ENCODE measurements at places on chromosomes 3 and 15. TPM values are rescaled to one million over a fixed set of nuclear protein-coding genes. Genes with fewer than 3 reads are reported as not detected.
A peak's percentile ranks its signal among the peaks of the same experiment; 100 is the strongest.

DNA sequence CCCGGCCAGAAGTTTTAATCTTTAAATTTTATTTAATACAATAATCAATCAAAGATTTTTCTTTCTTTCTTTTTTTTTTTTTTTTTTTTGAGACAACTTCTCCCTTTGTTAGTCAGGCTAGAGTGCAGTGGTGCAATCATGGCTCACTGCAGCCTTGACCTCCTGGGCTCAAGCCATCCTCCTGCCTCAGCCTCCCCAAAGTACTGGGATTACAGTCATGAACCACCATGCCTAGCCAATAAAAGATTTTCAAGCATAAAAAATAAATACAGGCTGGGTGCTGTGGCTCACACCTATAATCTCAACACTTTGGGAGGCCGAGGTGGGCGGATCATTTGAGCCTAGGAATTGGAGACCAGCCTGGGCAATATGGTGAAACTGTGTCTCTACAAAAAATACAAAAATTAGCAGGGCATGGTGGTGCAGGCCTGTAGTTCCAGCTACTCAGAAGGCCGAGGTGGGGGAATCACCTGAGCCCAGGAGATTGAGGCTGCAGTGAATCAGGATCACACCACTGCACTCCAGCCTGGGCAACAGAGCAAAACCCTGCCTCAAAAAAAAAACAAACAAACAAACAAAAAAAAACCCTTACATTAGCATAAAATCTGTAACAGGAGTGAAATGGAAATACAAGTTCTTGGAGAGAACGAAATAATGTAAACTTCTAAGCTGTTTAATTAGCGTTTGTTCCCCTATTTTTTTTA is 29.1 kb upstream of the SRP14 start:
- DNase-seq: no peak

DNA sequence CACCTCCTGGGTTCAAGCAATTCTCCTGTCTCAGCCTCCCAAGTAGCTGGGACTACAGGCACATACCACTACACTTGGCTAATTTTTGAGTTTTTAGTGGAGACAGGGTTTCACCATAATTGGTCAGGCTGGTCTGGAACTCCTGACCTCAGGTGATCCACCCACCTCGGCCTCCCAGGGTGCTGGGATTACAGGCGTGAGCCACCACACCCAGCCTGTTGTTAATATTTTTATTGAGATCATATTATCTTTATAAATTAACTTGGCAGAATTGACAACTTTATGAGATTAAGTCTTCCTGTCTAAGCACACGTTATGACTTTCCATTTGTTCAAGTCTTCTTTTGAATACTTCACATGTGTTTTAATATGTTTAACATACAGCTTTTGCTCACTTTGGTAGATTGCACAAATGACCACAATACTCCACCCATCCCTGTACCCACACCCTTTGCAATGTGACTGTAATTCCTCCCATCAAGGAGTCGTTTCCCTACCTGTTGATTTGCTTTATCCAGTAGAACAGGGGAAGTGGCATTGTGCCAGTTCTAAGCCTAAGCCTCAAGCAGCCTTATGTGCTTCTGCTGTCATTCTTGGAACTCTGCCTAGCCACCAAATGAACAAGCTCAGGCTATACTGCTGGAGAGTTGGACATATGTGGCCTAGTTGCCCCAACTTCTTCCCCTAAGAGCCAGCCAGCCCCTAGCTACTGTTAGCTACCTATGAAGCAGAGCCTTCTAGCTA is 8.2 kb downstream of the XYLB start:
- DNase-seq: peak; percentile 45

DNA sequence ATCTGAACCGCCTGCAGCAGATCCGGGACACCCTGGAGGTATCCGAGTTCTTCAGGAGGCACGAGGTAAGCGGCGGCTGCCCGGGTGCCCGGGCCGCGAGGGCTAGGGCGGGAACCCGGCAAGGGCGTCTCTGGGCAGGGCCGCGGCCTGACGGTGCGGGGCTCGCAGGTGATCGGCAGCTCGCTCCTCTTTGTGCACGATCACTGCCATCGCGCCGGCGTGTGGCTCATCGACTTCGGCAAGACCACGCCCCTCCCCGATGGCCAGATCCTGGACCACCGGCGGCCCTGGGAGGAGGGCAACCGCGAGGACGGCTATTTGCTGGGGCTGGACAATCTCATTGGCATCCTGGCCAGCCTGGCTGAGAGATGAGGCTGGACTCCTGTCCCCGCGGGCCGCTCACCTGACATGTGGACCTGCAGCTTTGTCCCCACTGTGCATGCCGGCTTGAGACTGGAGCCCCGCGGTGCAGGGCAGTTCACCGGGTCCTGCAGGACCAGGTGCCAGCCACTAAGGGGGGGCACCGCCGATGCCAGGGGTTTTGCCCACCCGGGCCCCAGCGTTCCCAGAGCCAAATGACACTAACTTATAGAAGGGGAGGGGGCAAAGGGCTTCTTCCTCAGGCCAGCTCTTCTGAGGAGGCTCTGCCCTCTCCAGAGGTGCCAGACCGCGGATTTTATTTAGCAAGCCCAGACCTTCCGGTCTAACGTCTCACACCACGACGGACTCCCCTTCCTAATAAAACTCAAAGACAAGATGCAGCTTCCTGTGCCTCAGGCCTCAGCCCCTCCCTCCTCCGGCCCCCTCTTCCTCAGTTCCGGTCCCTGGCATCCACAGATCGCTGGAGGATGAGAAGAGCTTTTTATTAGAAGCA is 9.4 kb downstream of the ITPKA start:
- peak; percentile 23 for DNase-seq

- DNase-seq: no peak
These were observed 1038.8 kb upstream of the EPHA6 start for GRCh38 chr3:95775486-95776094.

- DNase-seq: no peak
These were observed 92.2 kb upstream of the NTRK3 start for GRCh38 chr15:88348579-88349230.

GRCh38 chr15:91599261-91599660 is 254.2 kb upstream of the SLCO3A1 start:
- DNase-seq: no peak

DNA sequence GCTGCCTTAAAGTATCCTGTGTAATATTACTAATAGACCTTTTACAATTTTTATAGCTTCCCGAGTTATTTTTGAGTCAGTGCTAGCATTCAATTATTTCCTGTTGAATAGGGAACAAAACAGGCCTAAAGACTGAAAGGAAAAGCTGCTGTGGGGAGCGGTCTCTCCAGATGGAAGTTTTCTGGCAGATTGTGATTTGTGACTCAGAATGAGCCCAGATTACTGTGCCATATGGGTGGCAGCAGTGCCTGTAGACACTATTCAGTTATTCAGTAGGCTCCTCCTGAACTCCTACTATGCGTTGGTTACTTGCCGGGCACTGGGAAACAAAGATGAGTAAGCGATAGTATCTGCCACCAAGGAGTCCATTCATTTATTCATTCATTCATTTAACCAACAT is 211.8 kb downstream of the CHST2 start:
- no peak for DNase-seq

DNA sequence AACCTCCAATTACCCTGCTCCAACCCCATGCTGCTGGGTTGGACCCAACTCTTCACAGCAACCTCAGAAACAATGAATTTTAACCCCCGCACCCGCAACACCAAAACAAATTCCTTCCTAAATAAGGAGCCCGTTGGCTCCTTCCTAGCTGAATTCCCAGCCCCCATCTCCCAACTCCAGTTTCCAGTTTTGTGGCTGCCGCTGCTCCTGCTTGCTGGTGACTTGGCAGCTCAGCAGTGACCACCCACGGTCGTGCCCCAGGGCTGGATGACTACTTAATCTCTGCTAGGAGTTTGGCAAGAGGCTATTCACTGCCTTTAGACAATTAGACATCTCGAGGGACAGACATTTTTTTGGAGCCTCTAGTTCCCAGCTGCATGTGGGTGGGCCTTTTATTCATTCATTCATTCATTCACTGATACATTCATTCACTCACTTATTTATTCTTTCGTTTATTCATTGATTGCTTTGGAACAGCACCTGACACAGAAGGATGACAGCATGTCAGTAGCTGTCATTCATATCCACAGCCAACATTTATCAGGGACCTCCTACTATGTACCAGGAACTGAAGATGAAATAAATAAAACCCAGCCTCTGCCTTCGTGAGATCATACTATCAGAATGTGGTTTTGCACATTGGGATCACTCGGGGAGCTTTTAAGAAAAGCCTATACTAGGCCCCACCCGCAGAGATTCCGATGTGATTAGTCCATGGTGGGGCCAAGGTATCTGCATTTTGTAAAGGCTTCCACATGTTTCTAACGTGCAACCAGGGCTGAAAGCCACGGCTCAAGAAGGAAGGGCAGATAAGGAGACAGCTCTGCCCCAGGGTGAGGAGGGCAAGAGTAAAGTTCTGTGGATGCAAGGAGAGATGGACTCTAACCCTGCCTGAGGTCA is 256.5 kb downstream of the SHQ1 start:
- DNase-seq: no peak

DNA sequence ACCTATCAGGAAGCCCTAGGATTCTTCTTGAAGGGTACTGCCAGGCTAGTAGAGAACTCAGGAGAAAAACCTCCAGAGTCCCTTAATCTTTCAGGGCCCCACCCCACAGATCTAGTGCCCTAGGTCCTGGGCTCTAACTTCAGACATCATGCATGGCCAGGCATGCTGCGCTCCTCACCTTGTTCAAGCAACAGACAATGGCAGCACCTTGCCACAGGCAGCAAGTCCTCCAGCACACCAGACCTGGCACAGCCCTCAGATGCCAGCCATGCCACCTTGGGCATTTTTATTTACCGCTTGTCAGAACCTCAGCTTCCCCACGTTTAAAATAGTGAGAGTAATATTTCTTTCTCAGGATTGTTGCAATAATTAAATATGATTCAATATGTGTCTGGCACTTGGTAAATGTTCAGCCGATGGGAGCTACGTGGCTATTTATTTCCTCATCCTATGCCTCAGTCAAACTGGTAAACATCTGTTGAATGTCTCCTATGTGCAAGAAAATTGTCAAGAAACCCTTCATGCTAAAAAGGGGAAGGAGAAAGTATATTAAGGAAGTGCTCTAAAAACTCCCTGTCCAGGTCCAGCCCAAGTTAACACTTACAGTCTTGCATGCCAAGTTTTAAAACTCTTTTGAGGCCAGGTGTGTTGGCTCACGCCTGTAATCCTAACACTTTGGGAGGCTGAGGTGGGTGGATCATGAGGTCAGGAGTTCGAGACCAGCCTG is 14.5 kb upstream of the CCR1 start:
- no peak for DNase-seq

- no peak for DNase-seq
These were observed 523.4 kb downstream of the CADM2 start for GRCh38 chr3:85482213-85482490.

GRCh38 chr3:189718215-189718614 is 87.0 kb downstream of the TP63 start:
- no peak for DNase-seq

- DNase-seq: no peak
These were observed 98.3 kb upstream of the ZBTB20 start for GRCh38 chr3:115245438-115245837.

DNA sequence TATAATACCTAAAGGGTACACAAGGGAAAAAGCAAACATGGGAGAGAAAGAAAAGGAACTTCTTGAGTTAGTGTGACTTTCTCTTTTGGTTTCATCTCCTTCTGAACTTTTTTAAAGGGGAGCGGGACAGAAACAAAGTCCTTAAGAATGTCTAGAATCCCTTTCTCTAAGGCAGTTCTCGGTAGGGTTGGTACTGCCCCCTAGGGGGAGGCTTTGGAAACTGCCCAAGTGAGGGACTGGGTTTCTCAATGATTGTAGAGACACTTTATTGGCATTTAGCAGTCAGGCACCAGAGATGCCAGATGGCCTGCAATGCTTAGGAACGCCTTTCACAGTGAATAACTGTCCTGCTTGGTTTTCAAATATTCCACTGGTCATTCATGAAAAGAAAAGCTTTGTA is 172.7 kb downstream of the WDR72 start:
- peak; percentile 65 for DNase-seq

DNA sequence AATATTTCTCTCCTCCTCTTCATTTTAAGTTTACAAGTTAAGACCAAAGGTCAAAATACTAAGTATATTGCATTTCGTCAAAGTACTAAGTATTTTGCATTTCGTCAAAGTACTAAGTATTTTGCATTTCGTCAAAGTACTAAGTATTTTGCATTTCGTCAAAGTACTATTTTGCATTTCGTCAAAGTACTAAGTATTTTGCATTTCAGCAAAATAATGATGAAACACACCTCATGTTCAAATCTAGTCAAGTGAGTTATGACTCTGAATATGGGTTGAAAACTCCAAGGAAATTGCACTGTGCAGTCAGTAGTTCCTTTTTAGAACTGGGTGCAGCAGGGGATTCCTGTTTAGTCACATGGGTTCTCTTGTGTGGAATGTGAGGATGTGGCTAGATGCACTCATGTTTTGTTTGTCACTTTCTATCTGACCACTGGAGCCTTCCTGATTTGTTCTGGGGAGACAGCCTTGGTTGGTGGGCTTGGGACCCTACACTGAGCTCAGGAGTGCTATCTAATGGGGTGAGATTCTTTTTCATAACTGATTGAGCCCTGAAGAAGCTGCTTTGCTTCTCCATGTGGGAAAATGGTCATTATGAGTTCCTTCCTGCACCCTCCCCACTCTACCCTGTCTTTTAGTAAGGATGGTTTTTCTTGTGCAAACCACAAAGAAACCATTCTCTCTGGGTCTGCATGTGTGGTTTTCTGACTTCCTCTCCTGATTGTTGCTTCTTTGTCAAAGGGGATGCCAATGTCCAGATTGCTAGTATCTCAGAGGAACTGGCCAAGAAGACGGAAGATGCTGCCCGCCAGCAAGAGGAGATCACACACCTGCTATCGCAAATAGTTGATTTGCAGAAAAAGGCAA is 73.4 kb downstream of the CCK start:
- no peak for DNase-seq

- no peak for DNase-seq
These were observed 10.5 kb downstream of the ZNF35 start for GRCh38 chr3:44659015-44659414.

DNA sequence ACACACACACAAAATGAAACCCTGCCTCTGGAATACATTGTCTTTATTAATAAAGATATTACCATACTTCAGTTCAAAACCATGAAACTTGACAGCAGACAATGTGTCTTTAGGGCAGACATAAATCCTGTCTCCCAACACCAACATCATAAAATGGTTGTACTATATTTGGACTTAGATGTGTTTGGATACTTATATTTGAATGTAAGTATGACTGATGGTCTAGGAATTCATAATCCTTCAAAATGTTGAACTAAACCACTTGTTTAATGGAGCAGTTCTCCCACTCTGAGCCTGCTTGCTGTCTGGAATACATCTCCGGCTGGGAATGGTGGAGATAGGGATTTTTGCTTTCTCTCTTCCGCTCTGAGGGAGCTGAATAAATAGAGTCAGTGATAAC is 10.6 kb downstream of the FBN1 start:
- DNase-seq: peak; percentile 20

- DNase-seq: no peak
These were observed 178.8 kb downstream of the MEIS2 start for GRCh38 chr15:36921484-36922091.

GRCh38 chr3:177197727-177198460 is 612 bp upstream of the TBL1XR1 start:
- DNase-seq: peak; percentile 78

SMCO1 gene
- polyA plus RNA-seq: not detected

GRM2 gene
- polyA plus RNA-seq: 0.06 TPM

UBA7 gene
- polyA plus RNA-seq: 27.2 TPM

PLA2G4D gene
- polyA plus RNA-seq: 3.2 TPM

CYP8B1 gene
- polyA plus RNA-seq: 0.10 TPM

PDZRN3 gene
- 26.3 TPM for polyA plus RNA-seq

CACNA2D2 gene
- polyA plus RNA-seq: 2.7 TPM

DLG1 gene
- polyA plus RNA-seq: 26.9 TPM

TNFAIP8L3 gene
- polyA plus RNA-seq: 9.3 TPM

CCR8 gene
- polyA plus RNA-seq: not detected

STX19 gene
- polyA plus RNA-seq: 10.4 TPM

All from stomach (tissue), 19 donors.